ENCODE measurements at places on chromosomes 5 and 9.

- DNase-seq, result no peak
Measured at GRCh38 chr9:24594234-24594850, 48.6 kb upstream of the IZUMO3 start.

DNA sequence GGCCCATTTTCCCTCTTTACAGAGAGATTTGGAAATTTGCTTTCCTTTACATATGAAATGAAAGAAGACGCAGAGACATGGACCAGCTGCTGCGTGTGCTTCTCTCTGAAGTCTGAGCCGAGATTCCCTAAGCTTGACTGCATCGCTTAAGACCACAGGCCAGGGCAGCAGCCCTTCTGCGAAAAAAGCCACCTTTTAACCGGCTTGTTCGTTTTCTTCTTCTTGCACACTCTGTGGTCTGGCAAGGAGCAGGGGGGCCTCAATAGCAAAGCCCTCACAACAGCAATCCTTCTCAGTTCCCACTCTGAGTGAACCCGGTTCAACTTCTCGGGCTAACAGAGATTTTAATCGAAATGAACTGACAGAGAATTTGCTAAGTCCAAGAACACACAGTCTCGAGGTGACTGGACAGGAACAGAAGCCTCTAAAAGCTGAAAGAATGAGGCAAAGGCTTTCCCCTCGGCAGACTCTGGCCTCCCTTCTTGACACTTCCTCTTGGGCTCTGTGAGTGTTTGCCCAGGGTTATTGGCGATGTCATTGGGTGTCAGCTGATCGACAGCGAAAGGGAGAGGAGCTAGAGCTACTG is 512.9 kb upstream of the KLF4 start:
- no peak for DNase-seq

- no peak for DNase-seq
Measured at GRCh38 chr9:133490865-133491655, 12.2 kb upstream of the SLC2A6 start.

GRCh38 chr9:134375430-134376385 is 49.5 kb downstream of the RXRA start:
- DNase-seq, result no peak
